Urinary bladder (tissue), 4 donors: ENCODE measurements at places on chromosomes 11 and 22. TPM values are rescaled to one million over a fixed set of nuclear protein-coding genes. Genes with fewer than 3 reads are reported as not detected.

The OR5P2 gene
- 7.9 TPM for total RNA-seq

GRCh38 chr11:44963136-44963535, 12.5 kb upstream of the TP53I11 start:
- DNase-seq, result no peak

GRCh38 chr22:36299911-36300310, 47.0 kb downstream of the APOL1 start:
- no peak for DNase-seq

- no peak for DNase-seq
These were observed 1430.5 kb downstream of the FAM181B start for GRCh38 chr11:81303038-81303664.

DNA sequence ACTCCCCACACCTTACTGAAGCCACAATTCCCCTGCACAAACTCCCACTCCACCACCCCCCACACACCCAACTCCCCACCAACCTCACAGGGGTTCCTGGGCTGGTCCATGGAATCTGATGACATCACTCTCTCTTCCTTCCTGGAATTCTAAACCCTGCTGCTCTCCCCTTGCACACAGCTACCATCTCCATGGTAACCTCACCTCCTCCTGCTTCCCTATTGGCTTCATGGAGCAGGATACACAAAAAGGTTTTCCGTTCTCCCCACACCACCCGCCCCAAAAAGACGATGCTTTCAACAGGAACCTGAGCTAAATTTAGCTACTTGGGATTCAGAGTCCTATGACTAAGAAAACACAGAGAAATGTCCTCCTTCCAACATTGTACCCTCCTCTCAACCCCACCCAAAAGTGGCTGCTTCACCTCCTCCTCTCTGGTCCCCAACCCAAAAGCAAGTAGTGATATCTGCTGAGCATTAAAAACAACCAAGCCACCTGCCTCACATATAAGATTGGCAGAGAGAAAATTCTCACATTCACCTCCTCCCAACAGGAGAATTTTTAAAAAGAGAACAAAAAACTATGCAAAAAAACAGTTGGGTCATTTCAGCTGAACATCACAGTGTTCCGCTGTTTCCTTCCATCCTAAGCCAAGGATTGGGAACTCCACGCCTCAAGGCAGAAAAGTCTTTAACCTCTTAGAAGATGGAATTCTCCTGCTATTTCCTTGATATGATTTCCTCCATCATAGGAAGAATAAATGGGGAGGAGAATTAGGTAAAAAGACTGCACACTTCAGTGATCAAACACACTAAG, 66.9 kb downstream of the RBFOX2 start:
- DNase-seq, result peak; percentile 59

DNA sequence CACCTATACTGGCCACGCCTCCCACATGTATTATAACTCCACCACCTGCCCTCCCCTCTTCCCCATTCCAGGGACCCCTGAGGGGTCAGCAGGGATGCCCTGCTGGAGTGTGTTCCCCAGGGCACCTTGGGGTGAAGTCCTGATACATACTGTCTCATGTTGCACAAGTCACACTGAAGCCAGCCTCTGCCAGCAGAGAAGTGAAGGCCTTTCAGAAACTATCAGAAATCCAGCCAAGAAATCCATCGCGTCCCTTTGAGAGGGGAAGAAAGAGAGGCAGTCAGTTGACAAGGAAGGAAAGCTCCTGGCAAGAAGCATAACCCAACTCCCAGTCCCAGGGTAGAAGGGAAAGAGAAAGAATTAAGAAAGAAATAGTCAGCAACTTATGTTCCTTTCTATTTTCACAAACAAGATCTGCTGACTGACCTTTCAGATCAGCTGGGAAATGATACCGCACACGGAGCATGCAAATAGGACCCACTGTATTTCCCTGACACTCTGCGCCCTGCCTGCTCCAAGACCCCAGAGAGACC, 45.2 kb downstream of the SC5D start:
- no peak for DNase-seq

DNA sequence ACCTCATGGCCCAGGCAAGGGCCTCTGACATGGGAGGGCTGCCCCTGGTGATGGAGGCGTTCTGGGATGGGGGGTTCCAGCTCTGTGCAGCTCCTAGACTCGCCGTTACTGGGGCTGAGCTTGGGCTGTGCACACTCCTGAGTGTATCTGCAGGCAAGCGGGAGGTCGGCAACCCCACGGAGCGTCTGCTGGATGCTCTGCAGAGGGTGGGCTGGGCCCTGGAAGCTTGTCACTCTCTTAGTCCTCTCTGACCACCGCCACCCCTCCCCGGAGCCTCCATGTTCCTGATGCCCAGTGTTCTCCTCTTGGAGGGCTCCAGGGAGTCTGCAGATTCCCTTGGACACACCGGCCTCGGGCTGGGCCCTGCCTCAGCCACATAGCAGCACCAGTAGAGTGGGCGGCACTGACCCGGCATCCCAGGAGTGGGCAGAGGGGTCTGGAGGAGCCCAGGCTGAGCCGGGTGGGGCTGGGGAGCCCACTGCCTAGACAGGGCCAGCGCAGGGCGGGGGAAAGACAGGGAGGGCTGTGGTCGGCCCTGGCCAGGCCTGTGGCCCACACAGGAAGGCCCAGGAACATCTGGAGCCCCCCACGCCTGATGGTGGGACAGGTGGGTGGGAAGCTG, 20.6 kb upstream of the MUC5B start:
- no peak for DNase-seq
